Fibroblast of skin of right quadriceps (primary cell): ENCODE measurements at places on chromosomes 6 and 20.

- peak; percentile 33 for DNase-seq
These were observed 324.2 kb downstream of the UBE3D start for GRCh38 chr6:82741325-82741995.

GRCh38 chr6:27209659-27210269 lies 37.7 kb upstream of the PRSS16 start:
- no peak for DNase-seq

GRCh38 chr6:158086504-158087223 lies 81.4 kb downstream of the SERAC1 start:
- peak; percentile 58 for DNase-seq

DNA sequence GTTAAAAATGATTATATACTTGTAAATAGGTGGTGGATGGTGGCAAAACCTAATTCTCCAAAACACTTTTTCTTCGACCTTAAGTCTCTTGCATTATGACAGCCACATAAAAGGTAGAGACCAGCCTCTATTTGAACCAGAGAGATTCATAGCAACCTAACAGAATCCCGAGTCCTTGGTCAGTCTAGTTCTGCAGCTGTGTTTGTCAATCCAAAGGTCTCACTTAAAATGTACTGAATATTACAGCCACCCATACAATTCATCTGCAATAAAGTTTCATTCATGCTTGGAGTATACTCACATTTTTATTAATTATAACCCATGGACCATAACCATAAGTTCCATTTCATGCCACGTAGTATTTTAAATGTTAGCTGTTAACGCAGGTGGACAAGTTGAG lies 87.2 kb downstream of the EPM2A start:
- DNase-seq = no peak

- peak; percentile 87 for DNase-seq
These were observed at the start of gene TMEM244 for GRCh38 chr6:129860908-129861665. Gene TMEM244, minus strand, starts transcription at chr6:129861315. Its CDS starts 127 bp downstream, at chr6:129861188.

- DNase-seq = no peak
These were observed 14.3 kb downstream of the ZNF451 start for GRCh38 chr6:57104336-57104735.

GRCh38 chr20:38115205-38115604 lies 49.9 kb downstream of the TGM2 start:
- DNase-seq = no peak

- DNase-seq = no peak
These were observed 9.7 kb downstream of the ATG5 start for GRCh38 chr6:106315765-106316374.

DNA sequence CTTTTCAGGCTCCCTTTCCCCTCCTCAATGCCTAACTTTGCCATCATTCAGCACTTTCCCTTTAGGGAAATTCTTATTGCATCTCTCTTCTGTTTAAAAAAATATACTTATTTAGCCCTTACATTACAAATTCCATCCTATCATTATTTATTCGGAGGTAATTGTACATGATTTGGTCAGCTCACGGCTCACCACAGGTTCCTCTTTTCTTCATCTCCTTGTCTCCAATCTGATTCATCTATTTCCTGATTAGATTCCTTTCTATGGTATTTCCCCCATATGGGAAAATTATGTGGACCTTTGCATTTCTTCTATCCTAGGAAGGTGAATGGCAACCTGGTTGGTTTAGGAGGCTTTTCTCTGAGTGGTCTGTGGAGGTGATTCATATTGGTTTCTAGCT lies 12.9 kb upstream of the EMILIN3 start:
- no peak for DNase-seq

DNA sequence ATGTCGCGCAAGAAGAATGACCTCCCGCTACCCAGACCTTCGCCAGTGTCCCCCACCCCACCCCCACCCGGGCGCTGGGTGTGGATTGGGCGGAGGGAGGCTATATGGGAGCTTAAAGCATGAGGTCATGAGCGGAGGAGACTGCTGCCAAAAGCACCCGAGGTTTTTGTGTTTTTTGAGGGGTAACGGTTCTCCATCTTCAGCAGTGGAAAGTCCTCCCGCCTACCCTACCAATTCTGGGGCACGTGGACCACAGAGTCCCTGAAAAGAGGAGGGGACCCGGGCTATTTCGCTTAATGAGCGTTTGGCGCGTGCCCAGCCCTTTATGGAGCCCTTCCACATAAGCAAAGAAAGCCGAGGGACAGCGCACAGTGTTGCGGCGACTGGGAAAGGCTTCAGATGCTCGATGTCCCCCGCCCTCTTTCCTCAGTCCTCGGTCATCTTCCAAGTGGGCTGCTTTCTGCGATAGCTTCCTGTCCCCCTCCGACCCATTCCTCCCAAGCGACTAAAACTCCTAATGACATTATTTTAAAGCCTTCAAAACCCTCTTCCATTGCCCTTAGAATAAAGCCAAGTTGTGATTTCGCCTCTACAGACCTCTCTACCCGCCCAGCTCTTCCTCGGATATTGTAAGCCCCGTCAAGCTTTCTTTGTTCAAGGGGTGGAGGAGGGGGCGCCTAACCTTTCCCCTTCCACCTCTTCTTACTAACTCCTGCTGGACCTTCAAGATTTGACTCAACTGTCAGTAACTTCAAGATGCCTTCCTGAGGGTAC lies 2.1 kb upstream of the TRERF1 start:
- peak; percentile 63 for DNase-seq

GRCh38 chr6:71287926-71288227 lies 734 bp upstream of the OGFRL1 start:
- DNase-seq = no peak

GRCh38 chr6:7343546-7344475 lies 30.8 kb upstream of the SSR1 start:
- no peak for DNase-seq

DNA sequence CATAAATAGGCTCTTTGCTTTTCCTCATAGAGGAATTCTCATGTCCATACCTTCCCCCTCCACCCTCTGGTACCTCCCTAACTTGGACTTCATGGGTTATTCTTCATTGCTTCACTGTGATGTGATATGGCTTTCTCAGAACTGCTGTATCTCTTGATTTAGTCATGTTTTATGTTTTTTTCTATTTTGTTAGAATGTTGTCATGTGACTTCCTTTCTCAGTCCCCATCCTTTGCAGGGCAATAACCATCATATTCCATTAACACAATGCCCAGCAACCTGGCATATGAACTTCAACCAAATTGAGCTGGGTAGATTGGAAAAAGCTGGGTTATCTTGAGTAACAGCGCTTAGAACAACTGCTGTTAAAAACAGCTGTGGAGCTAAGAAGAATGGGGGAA lies 190.9 kb upstream of the PRSS16 start:
- no peak for DNase-seq

DNA sequence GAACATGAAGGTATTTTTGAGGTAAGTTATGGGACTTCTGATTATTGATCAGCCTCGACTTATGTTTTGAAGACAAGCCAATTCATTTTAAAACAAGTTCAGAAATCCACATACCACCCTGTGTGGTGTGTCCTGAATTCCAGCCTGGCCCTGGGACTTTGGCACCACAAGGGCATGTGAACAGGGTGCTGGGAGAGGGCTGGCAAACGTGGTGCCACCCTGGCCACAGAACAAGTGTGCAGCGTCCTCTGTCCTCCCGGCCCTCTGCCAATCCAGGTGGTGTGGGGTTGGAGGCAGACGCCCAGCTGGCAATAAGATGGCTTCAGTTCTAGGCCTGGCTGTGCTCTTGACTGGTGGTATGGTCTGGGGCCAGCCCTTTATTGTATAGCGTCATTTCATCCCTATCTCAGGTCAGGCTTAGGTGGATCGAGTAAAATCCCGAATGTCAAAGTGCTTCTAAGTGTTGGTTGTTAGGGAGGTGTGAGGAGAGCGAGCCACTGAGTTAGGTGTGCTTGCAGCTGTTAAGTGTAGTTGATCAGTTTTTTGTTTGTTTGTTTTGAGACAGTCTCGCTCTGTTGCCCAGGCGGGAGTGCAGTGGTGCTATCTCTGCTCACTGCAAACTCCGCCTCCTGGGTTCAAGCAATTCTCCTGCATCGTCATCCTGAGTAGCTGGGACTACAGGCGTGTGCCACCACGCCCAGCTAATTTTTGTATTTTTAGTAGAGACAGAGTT lies 84.2 kb downstream of the RNF144B start:
- DNase-seq = no peak

- DNase-seq = no peak
These were observed 3.1 kb downstream of the CTSZ start for GRCh38 chr20:59003836-59004492.

DNA sequence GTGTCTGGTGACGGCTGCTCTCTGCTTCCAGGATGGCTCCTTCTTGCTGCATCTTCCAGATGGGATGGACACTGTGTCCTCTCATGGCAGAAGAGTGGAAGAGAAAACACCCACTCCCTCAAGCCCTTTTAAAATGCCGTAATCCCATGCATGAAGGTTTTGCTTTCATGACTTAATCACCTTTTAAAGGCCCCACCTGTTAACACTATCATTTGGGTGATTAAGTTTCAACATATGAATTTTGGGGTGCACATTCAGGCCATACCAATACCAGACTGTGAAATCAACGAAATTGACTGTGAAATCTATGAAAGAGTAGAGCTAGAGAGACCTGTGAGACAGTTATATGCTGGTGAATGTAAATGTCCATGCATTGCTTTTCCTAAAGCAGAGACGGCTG lies 374.3 kb upstream of the CHD6 start:
- DNase-seq = no peak

- DNase-seq = peak; percentile 43
These were observed 2.7 kb upstream of the MCCD1 start for GRCh38 chr6:31525932-31526591.

GRCh38 chr6:12974551-12974950 lies 258.0 kb downstream of the PHACTR1 start:
- no peak for DNase-seq

- no peak for DNase-seq
These were observed 25.3 kb upstream of the FABP7 start for GRCh38 chr6:122754191-122754731.

- DNase-seq = no peak
These were observed 110.3 kb downstream of the CDC5L start for GRCh38 chr6:44497807-44498206.

GRCh38 chr6:134432036-134432435 lies 114.1 kb upstream of the SGK1 start:
- no peak for DNase-seq

DNA sequence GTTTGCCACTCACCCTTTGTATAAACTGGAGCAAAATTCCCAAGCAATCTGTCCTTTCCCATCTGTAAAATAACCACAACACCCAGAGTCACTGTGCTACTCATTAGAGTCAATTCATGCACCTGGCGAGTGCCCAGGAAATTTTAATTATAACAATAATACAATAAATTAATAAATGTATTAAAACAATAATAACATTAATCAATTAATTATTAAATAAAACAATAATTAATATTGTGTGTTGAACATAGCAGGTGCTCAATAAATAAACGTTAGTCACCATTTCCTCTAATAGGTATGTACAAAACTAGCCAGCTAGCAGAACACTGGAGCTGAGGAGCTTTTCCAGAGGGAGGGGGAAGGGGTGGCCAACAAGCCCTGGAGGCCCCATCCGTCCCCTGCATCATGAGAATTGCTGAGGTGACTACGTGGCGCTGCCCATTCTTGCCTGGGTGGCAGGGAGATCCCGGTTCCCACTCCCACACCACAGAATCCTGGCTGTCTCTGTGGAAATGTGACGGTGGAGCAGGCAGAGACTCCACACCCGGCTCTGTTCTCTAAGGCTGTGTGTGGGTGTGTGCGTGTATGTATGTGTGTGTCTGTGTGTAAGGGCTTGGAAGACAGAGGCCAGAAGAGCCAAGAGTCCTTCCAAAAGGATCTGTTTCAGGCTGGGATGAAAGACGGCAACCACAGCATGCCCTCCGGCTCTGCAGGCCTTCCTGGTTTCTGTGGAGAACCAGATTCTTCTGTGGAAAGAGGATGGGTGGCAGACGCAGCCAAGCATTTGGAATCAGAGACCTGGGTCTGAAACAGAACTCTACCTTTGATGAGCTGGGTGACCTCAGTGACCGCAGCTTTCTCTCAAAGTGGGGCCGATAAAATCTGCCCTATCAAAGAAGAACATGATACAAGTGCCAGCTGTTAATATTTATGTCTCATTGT lies 18.8 kb upstream of the EZR start:
- no peak for DNase-seq

GRCh38 chr20:42053350-42053749 lies 435.2 kb upstream of the CHD6 start:
- DNase-seq = no peak

DNA sequence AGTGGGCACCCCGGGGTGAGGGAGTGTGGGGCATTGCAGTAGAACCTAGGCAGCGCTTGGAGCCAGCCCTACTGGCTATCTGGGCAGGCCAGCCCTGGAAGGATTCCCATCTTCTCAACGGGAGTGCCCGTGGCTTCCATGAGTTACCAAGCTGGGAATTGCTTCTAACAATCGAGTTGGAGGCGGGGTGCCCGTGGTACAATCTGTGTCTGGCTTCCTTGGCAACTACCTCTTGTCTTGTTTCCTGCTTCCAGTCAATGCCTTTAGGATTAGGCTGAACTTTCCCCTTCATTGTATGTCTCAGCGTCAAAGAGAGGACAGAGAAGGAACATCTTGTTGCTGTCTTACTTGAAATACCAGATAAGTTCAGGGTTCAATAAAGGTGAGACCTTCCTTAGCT lies 33.3 kb downstream of the PPP1R14C start:
- DNase-seq = no peak

GRCh38 chr6:80174900-80175572 lies 68.6 kb downstream of the BCKDHB start:
- DNase-seq = peak; percentile 89

GRCh38 chr6:8342241-8342819 lies 93.0 kb downstream of the SLC35B3 start:
- DNase-seq = no peak

DNA sequence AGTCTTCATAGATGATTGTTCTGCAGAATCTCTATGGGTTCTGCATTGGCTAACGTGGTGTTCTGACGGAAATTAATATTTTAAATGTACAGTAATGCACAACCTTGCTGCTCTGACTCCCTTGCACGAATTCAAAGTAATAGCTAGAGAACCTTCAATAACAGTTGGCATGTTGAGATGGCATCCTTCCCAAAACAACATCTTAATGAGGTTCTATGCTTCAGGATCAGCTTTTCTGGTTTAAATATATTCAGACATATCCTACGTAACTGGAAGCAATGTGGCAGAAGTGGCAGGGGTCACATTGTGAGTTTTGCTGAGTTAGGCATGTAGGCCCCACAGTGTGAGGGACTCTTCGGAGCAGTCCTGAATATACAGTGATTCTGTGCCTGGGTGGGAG lies 25.7 kb downstream of the DSE start:
- no peak for DNase-seq

DNA sequence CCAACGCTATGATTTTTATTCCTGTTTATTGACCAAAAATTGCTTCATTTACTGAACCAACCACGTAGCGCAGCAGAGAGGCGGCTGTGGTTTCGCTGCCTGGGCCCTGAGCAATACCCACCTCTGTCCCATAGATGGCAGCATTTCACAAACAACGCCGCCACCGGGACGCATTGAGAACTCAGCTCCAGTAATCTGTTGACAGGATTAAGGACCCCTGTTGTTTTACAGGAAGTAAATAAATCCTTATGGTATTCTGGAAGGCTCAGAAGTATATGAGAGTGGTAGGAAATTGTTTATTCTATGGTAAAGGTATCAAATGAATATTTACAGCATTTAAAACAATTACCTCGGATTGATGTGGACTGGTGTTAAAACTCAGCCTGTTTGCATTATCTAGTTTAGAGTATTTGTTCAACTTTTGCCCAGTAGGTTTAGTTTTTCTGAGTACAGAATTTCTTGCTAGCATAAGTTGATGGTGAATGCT lies 547.9 kb upstream of the SLC35B3 start:
- DNase-seq = peak; percentile 57
